T1000 (cell line): ENCODE measurements at places on chromosomes 1 and 21.

DNA sequence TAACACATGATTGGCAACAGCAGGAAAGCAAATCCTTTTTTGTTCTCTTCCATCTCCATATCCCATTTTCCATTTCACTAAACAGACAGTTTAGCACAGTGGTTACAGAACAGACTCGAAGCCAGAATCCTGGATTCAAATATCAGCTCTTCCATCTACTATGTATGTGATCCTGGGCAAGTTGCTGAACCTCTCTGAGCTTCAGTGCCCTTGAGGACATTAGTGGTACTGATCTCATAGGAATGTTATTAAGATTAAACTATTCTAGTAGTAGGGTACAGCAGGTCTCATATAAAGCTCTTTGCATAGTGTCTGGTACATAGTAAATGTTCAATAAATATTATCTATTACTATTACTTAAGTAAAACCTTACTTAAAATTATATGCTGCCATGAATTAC is 13.8 kb upstream of the HHIPL2 start:
- no peak for DNase-seq

DNA sequence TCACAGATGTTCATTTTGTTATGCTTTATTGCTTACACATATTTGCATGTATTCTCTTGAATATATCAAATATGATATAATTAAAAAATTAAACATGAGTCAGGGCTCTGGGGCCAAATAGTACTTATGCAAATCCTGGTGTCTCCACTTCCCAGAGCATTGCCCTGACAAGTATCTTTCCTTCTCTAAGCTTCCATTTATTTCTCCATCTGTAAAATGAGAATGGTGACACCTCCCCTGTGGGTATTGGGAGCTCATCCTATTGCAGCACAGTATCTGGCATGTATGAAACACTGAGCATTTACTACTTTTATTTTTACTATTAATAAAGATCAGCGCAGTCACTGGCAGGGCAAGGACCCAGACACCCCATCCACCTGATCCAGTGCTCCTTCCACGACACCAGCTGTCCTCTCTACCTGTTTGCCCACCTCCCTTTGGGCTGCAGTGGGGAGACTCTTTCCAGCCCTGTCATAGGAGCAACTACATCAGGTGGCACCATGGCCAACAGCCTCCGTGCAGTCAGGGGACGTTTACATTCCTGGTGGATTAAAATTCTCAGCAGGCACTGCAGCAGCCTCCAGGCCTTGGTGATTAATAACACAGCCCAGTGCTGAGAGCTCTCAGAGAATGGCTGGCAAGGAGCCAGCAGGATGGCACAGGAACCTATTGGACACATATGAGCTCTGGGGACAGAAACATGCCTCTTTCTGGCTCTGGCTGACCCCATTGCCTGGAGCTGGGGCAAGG is 113.0 kb downstream of the DMRTB1 start:
- DNase-seq = peak; percentile 83

DNA sequence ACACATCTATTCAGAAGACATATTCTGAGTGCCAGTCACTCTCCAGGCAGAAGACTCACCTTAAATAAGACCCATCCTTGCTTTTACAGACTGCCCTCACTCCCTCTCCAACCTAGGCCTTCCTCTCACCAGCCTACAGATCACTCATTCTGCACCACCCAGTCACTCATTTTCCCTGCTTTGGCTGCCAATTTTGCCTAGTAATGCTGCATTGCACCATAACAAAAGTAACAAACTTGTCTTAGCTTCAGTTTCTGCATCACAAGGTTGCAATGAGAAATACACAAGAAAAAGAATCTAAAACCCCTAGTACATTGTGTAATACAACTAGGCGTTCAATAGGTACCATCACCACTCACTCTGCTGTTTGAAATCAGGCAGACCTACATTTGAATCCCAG is 292.4 kb downstream of the PLPP3 start:
- DNase-seq = no peak

GRCh38 chr1:154848983-154849382 is 21.1 kb downstream of the KCNN3 start:
- no peak for DNase-seq

DNA sequence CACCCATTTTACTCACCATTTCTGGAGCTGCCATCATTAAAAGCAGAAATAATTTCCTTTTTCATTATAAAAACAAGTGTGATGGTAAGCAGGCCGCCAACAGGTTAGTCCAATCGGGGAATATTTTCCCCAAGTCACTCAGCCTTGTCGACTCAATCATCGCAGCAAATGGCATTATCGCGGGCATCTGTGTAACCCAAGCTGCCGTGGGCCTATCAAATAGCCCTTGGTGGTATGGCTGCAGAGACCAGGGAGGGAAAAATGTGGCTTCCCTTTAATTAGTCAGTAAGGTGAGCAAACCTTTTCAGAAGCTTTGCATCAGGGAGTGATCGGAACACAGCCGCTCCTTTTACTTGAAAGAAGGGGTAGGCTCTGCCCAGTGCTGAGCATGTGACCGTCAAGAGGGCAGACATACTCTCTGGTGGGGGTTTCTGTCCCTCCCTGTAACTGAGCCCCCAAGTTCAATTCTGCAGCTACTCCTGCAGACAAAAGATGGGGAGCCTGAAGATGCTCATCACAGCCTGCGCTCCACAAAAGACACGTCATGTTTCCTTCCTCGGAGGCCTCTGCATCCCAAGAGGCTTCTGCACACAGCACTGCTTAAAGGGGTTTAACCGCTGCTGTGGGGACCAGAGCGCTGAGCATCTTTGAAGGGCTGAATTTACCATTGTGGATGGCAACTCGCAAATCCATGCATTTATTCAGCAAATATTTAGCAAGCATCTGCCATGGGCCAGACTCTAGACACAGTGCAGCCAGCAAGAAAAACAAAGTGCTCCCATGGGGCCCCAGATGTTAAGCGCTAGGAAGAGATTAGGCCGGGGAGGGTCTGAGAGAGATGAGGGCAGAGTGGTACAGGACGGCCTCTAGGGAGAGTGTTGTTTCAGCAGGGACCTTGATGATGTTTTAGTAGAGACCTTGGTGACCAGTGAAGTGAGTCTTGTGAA is 1.2 kb upstream of the TMPRSS3 start:
- no peak for DNase-seq

GRCh38 chr1:44256762-44257554 is 43.7 kb downstream of the DMAP1 start:
- no peak for DNase-seq

DNA sequence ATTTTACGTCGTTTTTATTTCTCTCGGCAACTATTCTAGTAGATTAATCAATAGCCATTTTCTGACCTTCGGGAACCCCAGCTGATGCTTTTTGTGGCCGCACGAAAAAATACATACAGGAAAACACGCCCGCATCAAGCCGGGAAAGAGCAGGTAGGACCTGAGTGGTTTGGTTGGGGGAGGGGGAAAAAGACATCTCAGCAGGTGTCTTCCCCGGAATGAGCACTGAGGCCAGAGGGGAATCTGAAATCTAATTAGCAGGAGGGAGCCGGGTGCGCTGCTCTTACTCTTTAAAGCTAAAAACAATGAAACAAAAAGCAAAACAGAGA is 618 bp upstream of the FOXD3 start:
- DNase-seq = no peak

- DNase-seq = no peak
Measured at GRCh38 chr1:26945728-26946127, 14.5 kb downstream of the KDF1 start.

DNA sequence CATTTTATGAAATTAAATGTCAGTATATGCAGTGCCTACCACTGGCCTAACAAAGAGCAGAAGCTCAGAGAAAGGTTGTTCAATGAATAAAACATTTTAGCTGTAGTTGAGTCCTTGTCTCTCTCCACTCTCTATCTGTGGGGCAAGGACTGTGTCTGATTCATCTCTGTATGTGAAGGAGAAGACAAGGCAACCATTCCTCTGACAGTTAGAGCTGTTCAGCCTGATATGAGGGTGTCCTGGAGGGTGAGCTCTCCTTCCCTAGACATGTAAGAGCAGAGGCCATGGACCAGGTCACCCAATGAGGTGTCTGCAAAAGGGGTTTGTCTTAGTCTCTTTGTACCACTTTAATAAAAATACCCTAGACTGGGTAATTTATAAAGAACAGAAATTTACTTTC is 4.5 kb upstream of the PDZK1IP1 start:
- DNase-seq = no peak

GRCh38 chr1:225655509-225656258 is 2.8 kb upstream of the ENAH start:
- peak; percentile 45 for DNase-seq

DNA sequence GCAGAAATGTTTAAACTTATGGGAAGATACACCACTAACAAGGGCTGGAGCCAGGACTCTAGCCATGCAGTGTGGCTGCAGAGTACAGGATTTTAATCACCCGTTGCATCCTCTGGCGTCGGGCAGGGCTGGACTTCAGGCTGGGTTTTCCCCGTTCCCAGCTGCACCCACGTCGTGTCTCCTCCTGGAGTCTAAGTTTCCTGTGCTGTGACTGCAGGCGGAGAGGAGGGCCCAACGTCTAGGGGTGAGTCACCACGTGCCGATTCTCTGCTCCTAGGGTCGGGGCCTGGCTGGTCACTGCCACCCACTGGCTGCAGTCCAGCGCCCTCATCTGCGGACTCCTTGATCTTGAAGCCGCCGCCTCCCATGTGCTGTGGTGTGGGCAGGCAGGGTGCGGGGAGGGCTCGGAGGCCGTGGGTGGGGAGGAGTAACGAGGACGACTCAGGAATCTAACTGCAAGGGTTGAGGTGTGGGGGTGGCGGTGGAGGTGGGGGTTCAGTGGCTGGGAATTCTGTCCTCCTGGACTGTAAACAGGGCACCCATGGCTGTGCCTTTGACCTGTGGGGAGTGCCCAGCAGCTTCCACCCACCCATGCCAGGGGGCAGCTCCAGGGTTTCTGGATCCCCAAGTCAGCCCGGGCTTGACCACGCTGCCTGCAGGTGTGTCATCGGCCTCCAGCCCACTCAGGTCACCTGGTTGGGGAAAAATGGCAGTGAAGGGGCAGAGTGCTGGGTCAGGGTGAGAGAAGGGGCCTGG is 77.8 kb downstream of the ALPL start:
- peak; percentile 75 for DNase-seq

GRCh38 chr1:78663923-78664322 is 14.3 kb downstream of the IFI44 start:
- DNase-seq = no peak

DNA sequence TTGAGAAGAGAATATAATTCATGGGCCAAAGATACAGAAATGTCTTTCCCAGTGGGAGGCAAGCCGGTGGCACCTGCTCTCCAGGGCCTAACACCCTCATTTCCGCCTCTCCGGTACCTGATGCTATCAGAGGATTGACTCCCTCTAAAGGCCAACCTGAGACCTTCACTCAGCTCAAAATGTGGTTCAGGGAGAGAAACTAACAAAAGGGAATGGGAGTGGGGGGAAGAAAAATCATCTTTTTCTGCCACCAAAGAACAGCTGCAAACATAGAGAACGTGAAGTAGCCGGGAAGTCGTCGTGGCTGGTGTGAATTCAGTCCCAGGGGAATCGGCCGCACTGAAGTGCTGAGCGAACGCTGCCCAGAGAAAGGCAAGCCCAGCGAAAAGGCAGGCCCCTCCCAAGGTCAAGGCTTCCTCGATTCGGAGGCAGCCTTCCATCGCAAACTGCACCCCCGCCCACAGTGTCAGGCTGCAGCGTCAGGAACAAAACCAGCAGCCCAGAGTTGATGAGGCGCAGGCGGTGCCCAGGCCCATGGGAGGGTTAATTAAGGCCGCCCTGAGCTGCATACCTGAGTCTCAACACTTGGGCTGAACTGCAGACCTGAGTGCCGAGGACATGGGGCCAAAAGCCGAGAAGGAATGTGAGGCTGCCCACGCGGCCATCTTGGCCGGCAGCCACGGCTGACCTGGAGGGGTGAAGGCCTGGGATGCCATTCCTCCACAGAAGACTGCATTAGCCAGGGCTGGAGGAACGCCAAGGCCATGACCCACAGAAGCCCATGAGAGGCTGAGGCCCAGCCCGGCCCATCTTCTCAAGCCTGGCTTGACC is 160.2 kb downstream of the PSMG1 start:
- DNase-seq = no peak

GRCh38 chr1:23200883-23201282 is 16.4 kb downstream of the HTR1D start:
- DNase-seq = no peak

DNA sequence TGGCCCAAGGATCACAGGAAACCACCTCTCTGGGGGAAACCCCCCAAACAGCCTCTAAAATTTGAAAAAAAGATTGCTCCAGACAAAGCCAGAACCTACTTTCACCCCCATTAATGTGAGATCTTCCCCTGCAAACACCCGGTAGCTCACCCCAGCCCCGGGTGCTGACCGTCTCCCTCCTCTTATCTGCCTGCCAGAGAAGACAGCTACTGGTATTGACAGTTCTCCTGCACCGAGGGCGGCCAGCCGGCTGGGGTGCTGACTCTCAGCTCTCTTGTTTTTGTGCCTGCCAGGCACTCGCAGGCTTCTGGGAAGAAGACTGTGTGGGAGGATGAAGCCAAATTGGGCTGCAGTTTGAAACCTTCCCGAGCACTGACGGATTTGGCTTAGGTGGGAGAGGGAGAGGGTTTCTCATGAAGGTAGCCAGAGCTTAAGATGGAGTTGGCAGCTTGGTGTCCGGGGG is 48.2 kb downstream of the RASSF5 start:
- no peak for DNase-seq

DNA sequence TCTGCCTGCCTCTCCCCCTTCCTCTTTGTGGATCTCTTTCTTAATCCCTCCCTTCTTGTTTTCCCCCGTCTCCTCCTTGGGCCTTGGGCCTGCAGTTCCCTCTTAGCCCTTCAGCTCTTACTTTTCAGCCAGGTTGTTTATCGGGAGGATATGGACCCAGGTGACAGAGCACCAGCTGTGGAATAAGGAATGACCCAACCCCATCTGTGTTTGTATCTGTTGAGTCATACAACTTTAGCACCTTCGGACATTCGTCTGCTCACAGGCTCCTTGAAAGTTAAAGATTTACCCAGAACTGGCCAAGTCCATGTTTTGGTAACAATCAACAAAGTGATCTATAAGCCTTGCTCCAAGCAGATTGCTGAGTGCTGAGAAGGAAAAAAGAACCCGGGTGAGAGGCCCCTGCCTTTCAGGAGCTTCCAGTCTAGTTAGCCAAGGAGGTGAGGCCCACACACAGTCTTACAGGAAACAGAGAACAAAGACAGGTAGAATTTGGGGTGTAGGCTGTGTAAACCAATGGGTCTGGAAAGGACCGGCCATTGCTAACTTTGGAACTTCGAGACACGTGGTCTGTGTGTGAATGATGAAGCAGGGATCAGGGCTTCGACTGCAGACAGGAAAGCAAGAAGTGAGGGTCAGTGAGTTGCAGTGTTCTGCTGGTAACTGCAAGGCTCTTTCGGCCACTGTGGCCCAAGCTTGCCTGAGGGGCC is 66.7 kb upstream of the F3 start:
- DNase-seq = no peak

- no peak for DNase-seq
Measured at GRCh38 chr1:220164116-220164515, 70.2 kb downstream of the IARS2 start.
